ENCODE measurements at places on chromosomes 6 and 20.

GRCh38 chr6:109867970-109868358 lies 110.1 kb upstream of the GPR6 start:
- DNase-seq: no peak

DNA sequence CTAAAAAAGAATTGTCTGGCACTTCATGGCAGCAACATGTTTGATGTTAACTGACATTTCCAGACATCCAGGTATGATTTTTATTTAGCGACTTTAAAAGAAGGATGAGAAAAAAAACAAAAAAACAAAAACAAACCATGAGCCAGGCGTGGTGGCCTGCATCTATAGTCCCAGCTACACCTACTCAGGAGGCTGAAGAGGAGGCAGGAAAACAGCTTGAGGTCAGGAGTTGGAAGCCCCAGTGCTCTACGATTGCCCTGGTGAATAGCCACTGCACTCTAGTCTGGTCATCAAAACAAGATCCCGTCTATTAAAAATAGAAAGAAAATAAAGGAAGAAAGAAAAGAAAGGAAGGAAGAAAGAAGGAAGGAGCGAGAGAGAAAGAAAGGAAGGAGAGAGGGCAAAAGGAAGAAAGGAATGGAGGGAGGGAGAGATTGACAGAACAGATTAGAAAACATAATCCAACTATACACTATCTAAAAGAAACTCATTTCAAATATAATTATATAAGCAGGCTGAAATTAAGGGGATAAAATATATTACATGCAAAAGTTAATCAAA lies 141.6 kb downstream of the TRIM27 start:
- no peak for DNase-seq

GRCh38 chr6:163123098-163123497 lies 291.4 kb upstream of the QKI start:
- no peak for DNase-seq

DNA sequence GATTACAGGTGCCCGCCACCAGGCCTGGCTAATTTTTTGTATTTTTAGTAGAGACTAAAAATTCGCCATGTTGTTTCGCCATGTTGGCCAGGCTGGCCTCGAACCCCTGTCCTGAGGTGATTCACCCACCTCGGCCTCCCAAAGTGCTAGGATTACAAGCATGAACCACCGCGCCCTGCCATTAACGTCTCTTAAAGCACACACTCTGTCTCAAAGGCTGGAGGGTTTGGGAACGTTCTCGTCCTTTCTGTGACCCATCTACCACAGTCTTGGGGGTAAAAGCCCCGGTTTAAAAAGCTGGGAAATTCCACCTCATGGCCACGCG lies 57.8 kb upstream of the ARID1B start:
- no peak for DNase-seq

DNA sequence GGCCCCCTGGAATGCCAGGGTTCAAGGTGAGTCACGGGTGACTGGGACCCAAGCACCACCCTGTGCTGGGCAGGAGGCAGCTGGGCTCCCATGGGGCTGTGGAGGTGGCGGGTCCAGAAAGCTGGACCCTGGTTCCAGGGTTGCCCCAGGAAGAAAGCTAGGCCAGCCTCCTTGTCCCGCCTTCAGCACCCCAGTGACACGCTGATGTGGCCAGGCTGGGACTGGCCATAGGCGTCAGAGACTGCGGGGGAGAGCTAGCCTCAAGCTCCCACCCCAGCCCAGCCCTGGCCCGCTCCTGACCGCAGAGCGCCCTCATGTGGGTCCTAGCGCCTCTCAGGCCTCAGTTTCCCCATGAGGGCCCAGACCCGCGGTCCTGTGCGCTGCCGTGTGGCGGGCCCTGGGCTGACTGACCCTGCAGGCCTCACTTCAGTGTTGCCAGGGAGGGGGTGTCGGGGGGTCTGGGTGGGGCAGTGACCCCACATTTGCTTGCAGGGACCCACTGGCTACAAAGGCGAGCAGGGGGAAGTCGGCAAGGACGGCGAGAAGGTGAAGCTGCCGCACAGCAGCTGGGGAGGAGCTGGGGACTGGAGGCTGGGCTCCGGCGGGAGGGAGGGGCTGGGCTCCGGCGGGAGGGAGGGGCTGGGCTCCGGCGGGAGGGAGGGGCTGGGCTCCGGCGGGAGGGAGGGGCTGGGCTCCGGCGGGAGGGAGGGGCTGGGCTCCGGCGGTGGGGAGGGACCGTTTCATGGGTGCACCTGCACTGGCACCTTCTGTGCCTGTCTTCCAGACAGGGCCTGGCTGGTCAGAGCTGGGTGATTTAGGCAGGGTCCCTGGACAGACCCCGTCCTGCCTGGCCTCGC lies 7.9 kb downstream of the COL9A3 start:
- DNase-seq: peak; percentile 77

- peak; percentile 23 for DNase-seq
Measured at GRCh38 chr6:129312880-129313279, 397.1 kb downstream of the ARHGAP18 start.

DNA sequence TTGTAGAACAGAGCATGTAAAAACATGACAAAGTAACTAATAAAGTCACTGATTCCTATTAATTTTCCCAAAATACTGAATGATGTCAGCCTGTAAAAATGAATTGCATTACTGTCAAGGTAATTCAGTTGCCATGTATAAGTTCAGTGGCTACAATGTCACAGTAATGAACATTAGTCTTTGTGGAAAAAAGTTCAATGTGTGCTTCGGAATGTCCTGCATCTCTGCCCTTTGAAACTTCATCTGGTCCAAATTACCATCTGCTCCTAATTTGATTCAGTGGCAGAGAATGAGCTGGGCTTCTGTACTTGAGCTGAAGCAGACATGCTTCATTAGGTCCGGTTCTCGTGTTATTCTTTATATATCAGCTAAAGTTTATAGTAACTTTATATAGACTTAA lies 567.4 kb downstream of the COL12A1 start:
- DNase-seq: no peak

GRCh38 chr20:51456511-51457509 lies 85.7 kb downstream of the NFATC2 start:
- peak; percentile 99 for DNase-seq

GRCh38 chr6:144736763-144737162 lies 451.6 kb downstream of the UTRN start:
- no peak for DNase-seq

DNA sequence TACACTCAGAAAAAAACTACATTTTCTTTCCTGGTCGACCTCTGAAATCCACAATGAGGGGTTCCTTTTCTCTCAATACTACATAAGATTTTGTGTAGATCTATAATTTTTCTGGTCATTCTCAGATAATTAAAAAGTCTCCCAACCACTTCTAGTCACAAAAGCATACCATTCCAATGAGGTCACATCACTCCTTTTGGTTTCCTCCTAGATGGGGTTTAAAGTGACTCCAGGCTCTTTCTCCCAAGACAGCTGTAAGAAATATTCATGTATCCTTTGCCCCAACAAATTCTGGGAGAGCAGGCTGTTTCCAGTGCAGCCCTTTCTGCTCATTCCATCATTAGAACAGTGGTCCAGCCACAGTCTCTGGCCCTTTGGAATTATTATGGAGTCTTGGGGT lies 43.1 kb upstream of the BEND6 start:
- DNase-seq: peak; percentile 33

DNA sequence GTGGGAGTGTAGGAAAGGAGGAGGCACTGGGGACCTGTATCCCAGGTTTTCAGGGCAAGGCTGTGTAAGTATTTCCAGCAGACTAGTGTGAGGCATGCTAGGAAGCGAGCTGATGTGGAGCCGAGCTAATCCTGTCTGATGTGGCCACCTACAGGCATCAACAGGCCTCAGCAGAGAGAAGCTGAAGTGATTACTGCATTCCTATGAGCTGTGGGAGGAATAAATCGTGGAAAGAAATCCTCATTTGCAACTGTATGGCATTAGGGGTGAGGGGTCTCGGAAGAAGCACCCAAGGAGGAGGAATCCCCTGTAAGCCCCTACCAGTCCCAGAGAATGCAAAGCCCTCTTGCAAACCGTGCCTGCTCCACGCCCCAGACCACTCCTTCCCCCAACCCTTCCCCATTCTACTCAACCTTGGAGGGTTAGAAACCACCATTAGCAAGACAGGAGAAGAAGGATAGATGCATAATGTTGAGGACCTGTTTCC lies 41.6 kb downstream of the C6orf15 start:
- peak; percentile 82 for DNase-seq

- peak; percentile 59 for DNase-seq
Measured at GRCh38 chr6:39882531-39882899, 51.7 kb downstream of the MOCS1 start.

DNA sequence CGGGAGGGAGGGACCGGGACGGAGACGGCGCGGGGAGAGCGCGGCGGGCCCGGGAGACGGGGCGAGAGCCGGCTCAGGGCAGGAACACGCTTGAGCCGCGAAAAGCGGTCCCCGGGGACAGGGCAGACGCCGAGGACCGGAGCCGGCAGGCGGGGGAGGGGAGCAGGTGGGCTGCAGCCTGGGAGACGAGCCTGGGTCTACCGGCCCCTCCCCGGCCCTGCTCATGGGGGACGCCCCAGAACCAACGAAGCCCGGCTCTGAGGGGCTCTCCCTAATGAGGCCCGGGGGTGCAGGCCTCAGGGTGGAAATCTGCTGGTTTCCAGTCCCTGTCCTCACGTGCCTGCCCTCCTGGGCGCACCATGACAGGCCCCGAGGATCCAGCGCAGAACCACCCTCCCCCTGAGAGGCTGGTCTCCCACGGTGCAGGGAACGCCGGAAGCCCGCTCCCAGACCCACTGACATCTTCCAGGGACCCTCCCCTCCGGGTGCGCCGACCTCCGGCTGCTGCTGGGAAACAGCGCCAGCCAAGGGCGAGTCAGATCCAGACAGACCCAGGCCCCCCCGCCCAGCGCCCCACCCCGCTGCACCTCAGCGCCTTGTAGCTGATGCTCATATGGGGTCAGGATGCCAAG lies 571 bp upstream of the EEF1A2 start:
- no peak for DNase-seq

GRCh38 chr20:57787990-57788781 lies 78.4 kb upstream of the PMEPA1 start:
- peak; percentile 66 for DNase-seq

- no peak for DNase-seq
Measured at GRCh38 chr6:99490608-99491007, 24.6 kb downstream of the USP45 start.

DNA sequence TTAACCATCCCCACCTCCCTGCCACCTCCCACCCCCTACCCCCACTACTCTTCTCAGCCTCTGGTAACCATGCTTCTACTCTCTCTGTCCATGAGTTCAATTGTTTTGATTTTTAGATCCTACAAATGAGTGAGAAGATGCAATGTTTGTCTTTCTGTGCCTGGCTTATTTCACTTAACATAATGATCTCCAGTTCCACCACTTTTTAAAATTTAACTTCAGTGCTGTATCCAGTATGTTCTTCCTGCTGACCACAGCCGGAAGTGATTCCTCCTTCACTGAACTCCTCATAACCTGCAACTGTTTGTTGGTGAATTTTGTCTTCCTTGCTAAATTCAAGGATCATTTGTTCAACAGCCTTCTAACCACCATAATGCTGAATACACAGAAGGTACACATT lies 3.9 kb downstream of the MAP7 start:
- DNase-seq: no peak

GRCh38 chr6:71048320-71049164 lies 91.7 kb upstream of the B3GAT2 start:
- no peak for DNase-seq

- no peak for DNase-seq
Measured at GRCh38 chr20:45368221-45368980, 5.4 kb downstream of the SYS1 start.

- DNase-seq: peak; percentile 73
Measured at GRCh38 chr6:44655412-44656342, 268.2 kb downstream of the CDC5L start.

- no peak for DNase-seq
Measured at GRCh38 chr20:14996883-14997672, 659.7 kb upstream of the FLRT3 start.

DNA sequence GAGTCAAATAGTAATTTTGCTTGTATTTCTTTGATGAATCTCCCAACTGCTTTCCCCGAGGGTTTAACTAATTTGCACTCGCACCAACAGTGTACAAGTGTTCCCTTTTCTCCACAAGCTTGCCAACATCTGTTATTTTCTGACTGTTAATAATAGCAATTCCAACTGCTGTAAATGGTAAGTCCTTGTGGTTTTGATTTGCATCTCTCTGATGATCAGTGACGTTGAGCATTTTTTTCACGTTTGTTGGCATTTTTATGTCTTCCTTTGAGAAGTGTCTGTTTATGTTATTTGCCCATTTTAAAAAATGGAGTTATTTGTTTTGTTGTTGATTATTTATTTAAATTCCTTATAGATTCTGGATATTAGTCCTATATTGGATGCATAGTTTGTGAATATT lies 399.8 kb upstream of the MAN1A1 start:
- DNase-seq: no peak

- DNase-seq: no peak
Measured at GRCh38 chr20:38110525-38111178, 54.4 kb downstream of the TGM2 start.

- DNase-seq: no peak
Measured at GRCh38 chr6:13423252-13423651, 64.1 kb downstream of the GFOD1 start.

DNA sequence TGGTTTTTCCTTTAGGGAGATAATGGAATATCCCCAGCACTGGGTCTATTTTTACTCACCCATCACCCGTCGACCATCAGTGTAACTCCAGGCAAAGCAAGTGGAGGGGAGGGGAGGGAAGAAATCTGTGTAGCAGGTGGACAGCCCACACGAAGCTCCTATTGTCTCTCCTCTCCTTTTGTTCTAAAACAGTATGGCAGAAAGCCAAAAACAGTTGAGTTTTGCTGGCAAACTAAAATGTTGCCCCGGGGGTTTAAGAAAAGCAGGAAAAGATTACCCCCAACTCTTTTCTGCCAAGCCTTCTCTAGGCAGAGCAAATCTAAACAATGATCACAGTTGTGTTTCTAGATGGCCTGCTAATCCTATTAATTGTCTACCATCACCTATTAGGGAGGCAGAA lies 89.7 kb downstream of the PREP start:
- DNase-seq: no peak

DNA sequence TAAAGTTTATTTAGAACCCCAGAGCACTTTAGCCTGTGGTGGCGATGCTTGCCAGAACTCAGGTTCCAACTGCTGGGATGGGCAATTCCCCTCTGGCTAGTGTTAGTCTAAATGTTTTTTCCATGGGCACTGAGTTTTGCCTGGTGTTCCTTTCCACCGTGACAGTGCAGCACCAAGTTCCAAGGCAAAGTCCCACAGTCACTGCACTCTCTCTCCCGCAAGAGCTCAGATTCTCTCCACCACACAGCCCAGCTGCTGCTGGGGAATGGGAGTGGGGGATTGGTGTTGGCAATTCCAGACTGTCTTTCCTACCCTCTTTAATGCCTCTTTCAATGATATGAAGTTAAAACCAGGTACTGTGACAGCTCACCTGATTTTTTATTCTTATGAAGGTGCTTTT lies 247.6 kb downstream of the ALDH8A1 start:
- DNase-seq: no peak

DNA sequence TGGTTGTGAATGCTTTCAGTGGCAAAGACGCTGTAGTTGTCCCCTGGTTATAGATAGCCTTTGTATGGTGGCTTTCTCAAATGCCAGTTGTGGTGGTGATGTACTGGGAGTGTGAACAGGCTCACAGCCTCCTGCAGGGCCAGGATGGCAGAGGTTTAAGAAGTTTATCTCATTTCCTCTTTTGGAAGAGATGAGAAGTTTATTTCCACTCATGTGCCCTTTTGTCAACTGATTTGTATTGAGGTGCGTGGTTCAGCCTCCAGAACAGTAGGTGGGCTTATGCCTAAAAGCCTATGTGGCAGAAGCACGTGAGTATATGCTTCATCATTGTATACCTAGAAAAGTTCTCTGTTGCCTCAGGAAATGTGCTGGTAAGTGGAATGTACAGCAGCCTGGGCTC lies 13.7 kb upstream of the ZFP57 start:
- DNase-seq: no peak

- DNase-seq: no peak
Measured at GRCh38 chr6:1619098-1619672, 9.5 kb downstream of the FOXC1 start.

All from HTR-8/SVneo (cell line).